HCT116 (cell line): ENCODE measurements at places on chromosomes 6 and 20. TPM values are rescaled to one million over a fixed set of nuclear protein-coding genes. Genes with fewer than 3 reads are reported as not detected.

DNA sequence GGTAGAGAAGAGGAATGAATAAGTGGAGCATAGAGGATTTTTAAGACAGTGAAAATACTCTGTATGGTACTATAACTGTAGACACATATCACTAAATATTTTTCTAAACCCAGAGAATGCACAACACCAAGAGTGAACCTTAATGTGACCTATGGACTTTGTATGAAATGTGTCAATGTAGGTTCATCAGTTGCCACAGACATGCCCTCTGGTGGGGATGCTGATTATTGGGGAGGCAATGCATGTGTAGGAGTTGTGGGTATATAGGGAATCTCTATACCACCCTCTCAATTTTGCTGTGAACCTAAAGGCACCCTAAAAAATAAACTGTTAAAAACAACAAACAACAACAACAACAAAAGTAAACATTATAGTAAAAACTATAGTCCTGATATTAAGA lies 293.7 kb downstream of the RNF144B start:
- no peaks in the 10 kb centered on the region for H3K36me3 ChIP-seq
- no peaks in the 10 kb centered on the region for H3K27me3 ChIP-seq
- H3K4me1 ChIP-seq: no peaks in the 10 kb centered on the region
- H3K27ac ChIP-seq: no peak overlapping the region
- no peak for DNase-seq

DNA sequence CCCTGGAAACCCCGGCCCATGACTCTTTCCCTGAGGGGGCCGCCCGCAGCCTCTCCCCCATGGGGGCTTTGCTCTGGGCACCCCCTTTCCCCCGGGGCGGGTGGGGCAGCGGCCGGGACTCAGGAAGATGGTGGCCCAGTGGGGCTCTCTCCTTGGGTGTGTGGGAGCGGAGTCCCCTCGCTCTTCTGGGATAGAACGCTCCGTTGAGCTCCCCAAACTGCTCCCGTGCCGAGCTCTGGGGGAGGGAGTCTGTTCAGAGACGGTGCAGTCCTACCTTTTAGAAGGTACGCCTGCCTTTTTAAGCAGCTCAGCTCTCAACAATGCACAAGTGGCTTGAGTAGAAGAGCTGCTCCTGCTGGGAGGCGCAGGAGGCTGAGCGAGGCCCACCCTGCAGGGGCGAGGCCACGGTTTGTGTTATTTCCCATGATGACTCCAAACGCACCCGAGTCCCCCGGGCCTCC lies 21.7 kb upstream of the BHLHE23 start:
- no peak for DNase-seq
- H3K27ac ChIP-seq: no peak overlapping the region
- H3K4me1 ChIP-seq: no peaks in the 10 kb centered on the region

DNA sequence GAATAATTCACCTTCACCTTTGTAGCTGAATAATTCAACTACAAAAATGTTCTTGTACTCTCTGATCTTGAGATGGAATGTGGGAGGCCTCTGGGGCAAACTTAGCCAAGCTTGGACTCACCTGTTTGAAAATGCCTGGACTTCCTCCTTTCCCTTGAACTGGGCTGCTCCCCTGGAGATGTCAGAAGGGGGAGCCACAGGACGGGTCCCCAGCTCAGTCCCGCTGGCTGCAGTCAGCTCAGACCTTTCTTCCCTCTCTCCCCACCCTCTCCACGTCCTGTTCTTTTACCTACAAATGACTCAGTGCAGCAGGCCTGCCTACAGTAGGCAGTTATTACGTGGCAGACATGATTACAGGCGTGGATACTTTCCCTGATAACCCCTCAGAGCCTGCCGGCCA lies 131.5 kb upstream of the RALGAPA2 start:
- no peak overlapping the region for H3K4me3 ChIP-seq
- H3K27me3 ChIP-seq: no peaks in the 10 kb centered on the region
- H3K27ac ChIP-seq: no peak overlapping the region; the same call in 1 of the 2 replicates
- DNase-seq: no peak

DNA sequence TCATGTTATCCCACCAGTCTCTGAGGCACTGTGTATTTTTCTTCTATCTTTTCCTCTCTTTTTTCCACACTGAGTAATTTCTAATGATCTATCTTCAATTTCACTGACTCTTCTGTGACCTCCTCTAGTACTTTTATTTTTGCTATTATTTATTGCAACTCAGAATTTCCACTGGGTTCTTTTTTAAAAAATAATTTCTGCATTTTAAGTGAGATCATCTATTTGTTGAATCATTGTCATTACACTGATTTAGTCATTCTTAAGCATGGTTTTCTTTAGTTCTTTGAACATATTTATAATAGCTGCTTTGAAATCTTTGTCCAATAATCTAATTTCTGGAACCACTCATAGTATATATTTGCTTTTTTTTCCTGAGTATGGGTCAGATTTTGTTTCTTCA lies 96.7 kb upstream of the SLC22A16 start:
- no peaks in the 10 kb centered on the region for H3K4me1 ChIP-seq
- no peaks in the 10 kb centered on the region for H3K36me3 ChIP-seq
- no peak for DNase-seq
- H3K4me3 ChIP-seq: no peak overlapping the region
- no peak overlapping the region for H3K27ac ChIP-seq
- no peaks in the 10 kb centered on the region for H3K27me3 ChIP-seq

DNA sequence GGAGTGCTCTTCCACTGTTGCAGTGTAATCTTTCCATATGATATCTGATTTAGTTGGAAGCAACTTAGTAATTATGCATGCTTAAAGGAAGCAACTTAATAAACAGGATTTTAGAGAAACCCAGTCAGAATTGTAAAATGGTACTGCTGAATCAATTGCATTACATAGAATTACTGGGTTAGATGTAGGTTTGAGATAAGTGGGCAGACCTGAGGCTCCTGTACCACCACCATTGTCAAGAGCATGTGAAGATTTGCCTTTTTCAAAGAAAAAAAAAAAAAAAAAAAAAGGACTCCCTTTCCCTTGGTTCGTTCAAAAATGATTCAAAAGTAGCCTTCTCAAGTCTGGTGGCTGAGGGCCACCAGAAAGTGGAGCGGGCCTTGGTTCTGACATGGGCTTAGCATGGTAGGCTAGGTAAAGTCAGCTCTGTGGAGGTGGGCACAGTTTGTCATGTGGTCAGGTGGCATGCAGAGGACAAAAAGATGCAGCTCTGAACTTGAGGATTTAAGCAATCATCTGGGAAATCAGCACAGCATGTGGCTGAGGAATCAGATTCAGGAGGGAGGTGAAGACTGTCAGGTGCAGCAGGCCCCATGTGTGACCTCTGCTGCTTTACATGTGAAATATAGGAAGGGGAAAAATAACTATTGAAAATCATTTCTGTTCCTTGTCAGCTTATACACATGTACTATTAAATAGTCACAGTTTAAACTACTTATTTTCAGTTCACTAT lies 32.4 kb downstream of the ARID1B start:
- no peaks in the 10 kb centered on the region for H3K27me3 ChIP-seq
- H3K36me3 ChIP-seq: no peaks in the 10 kb centered on the region
- no peak for DNase-seq
- no peak overlapping the region for H3K27ac ChIP-seq

DNA sequence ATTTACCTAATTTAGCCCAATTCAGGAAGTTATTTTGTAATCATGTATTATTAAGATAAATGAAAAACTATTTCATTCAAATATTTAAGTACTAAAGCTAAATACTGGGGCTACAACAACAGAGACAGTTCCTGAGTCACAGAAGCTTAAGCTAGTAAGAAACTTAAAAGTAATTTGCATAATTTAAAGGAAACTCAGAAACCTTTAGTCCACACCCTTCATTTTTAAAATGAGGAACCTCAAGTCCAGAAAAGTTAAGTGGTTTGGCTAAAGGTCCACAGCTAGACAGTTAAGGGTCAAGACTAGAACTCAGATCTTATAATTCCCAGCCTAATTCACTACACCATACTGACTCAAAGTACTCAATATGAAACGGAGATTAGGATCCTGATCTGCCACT lies 7.2 kb downstream of the LMBRD1 start:
- H3K36me3 ChIP-seq: no peaks in the 10 kb centered on the region
- no peak overlapping the region for H3K4me3 ChIP-seq

GRCh38 chr6:148342350-148343046 lies at the start of gene SASH1:
Gene SASH1 (plus strand): TSS chr6:148342838. CDS start chr6:148343068, 230 bp downstream.
- H3K4me1 ChIP-seq: peaks cover 21% of the 10 kb centered on the region
- peak; percentile 62 for DNase-seq
- H3K36me3 ChIP-seq: no peaks in the 10 kb centered on the region
- H3K27me3 ChIP-seq: no peaks in the 10 kb centered on the region
- peak within 1 kb of the TSS; percentile 55 for H3K4me3 ChIP-seq

The LBP gene
- total RNA-seq: 0.15 TPM

The ZNF334 gene
- not detected for total RNA-seq

The ZBTB2 gene
- 12.5 TPM for total RNA-seq
